ENCODE measurements at places on chromosomes 11 and 22.

GRCh38 chr11:76579056-76579751 is 91.3 kb downstream of the LRRC32 start:
- DNase-seq = no peak

- DNase-seq = peak; percentile 70
Observed at GRCh38 chr11:128552783-128553661, 34.3 kb downstream of the ETS1 start.

DNA sequence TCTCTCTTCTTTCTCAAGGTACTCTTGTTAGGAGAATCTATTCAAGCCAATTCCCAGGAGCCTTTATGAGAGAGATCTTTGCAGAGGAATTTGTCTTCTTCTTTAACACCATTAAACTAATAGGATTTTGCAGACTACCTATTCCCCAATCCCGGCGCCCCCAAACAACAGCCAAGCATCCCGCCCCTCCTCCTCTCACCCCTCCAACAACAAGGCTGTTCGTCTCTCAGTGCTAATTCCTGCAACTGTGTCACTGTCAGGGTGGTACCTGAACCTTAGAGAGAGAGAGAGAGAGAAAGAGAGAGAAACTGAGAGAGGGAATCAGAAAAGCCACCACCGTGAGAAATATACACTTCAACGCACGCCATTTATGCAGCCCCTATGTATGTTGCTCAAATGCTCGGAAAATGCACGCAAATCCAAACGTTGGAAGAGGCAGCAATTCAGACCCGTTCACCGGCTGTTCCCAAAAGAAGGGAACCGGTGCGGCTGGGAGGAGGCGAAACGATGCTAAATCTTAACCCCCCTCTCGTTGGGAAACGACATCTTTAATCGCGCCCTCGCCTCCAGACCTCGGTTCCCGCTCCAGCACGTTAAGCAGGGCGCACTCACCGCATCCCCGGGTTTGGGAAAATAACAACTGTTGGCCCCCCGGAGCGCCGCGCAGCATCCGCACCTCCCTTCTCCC is 961 bp downstream of the KCNA4 start:
- DNase-seq = no peak

- no peak for DNase-seq
Observed at GRCh38 chr11:22763166-22763565, 66.4 kb downstream of the SVIP start.

- DNase-seq = no peak
Observed at GRCh38 chr11:3221408-3222002, 2.9 kb upstream of the MRGPRG start.

Data from T-helper 1 cell (primary cell).